ENCODE measurements at places on chromosomes 3 and 15.

DNA sequence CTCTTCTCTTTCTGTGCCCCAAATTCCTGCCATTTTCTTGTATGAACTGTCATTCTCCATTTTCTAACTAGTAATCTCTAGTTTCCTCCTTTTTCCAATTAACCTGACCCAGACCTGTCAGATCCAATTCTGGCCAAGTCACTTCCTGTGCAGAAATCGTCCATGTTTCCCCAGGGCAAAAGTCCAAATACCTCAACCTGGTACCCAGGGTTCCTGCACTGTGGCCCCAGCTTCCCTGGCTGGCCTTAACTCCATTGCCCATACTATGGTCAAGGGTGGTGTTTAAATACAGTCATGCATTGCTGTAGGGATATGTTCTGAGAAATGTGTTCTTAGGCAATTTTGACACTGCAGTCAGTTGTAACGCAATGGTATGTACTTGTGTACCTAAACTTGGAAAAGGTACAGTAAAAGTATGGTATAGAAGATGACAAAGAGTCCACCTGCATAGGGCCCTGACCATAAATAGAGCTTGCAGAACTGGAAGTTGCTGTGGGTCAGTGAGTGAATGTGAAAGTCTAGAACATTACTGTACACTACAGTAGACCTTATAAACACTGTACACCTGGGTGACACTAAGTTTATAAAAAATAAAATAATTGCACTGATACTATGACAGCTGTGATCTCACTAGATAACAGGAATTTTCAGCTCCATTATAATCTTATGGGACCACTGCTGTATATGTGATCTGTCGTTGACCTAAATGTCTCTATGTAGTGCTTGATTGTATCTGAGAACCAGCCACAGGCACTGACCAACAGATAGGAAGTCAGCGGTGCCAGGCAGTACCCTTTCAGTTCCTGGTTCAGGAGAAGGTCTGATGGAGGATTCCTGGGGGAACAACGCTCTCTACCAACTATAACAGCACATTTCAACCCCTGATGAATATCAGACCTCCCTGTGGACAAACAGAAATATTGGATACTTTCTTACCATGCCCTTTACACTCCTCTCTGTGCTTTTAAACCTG lies 336.1 kb upstream of the PROK2 start:
- DNase-seq, result no peak

DNA sequence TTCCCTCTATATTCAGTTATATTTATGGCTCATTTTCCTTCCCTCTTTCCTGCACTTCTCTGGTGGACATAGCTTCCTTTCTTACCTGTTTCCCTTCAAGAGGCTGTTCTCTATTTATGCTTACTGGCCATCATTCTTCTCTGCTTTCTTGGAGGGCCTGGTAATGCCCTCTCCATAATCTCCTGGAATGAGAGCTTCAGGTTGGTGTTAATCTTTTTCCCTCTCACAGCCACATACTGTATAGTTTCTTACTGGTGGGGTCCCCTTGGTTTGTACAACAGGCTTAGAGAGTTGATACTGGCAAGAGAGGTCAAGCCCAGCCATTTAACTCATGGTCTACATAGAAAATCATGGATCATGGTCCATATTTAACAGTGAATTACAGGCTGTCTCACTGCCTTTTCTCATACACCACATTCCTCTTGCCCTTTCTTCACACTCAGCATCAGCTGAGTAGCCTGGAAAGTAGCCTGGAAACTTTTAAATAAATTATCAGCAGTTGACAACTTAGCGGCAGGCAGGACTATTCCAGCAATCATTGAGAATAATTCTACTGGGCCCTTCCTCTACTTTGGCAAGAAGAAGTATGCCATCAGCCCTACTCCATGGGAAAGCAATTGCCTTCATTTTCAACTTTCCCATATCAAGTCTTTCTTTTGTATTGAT lies 38.0 kb upstream of the DPH6 start:
- no peak for DNase-seq

GRCh38 chr3:37863949-37864822 lies 2.5 kb downstream of the CTDSPL start:
- DNase-seq, result no peak

- DNase-seq, result no peak
Observed at GRCh38 chr3:58242340-58242739, 4.7 kb downstream of the ABHD6 start.

DNA sequence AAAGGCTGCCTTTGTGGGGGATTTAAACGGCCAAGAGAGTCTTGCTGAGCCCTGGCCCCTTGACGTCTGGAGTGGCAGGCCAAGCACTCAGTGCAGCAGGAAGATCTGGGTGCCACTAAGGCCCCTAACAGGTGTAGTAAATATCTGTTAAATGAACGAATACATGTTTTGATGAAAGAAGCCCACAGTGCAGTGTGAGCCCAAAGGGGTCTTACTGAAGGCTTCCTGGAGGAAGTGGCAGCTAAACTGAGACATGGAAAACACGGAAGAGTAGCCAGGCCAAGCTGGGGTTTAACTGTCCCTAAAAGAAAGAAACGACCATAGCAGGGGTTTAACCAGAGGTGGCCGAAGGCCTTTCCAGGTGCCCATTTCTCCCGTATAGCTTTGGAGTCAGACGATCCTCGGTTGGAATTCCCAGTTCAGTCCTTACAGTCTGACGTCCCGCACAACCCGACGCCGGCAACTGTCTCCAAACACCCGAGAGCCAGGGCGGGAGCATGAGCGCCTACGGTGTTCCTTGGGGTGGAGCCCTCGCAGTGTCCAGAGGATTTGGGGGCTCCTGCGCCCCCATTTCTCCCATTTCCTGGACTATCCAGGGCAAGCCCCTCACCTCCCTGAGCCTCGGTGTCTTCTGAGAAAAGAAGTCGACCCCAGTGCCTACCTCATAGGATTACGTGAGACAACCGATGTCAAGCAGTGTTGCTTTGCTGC lies 910 bp upstream of the ABHD6 start:
- DNase-seq, result no peak

GRCh38 chr3:9241956-9242355 lies 7.5 kb downstream of the SRGAP3 start:
- DNase-seq, result no peak

- no peak for DNase-seq
Observed at GRCh38 chr3:56424885-56425284, 43.4 kb downstream of the ERC2 start.

- DNase-seq, result no peak
Observed at GRCh38 chr3:47398228-47398627, 17.4 kb downstream of the PTPN23 start.

DNA sequence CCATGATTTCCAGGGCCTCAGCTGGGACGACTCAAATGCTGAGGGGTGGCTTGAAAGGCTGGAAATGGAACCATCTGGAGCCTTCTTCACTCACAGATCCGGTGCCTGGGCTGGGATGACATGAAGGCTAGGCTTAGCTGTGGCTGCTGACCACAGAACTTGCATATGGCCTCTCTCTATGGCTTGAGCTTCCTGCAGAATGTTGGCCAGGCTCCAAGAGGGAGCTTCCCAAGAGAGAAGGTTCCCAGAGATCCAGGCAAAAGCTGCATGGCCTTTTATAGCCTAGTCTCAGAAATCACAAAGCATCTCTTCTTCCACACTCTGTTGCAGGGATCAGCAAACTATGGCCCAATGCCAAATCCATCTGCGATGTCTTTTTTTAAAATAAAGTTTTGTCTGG lies 44.8 kb downstream of the GATM start:
- no peak for DNase-seq

GRCh38 chr3:31312400-31312799 lies 220.3 kb upstream of the STT3B start:
- DNase-seq, result no peak

GRCh38 chr3:119746423-119746822 lies 35.5 kb upstream of the NR1I2 start:
- no peak for DNase-seq

DNA sequence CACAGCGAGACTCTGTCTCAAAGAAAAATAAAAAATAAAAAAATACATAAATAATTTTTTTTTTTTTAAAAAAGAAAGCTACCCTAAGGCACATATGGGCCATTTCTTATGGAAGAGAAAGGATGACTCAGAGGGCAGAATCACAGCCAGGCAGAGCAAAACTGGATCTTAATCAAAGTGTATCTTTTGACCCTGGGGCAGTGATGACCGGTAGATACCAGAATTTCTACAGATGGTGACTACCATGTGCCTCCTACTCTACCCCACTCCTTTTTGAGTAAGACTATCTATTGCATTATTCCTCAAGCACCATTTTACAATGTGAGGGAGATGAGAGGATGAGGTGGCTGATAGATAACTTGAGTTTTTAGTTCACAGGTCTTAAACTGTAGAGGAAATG lies 26.0 kb downstream of the TARS3 start:
- no peak for DNase-seq

DNA sequence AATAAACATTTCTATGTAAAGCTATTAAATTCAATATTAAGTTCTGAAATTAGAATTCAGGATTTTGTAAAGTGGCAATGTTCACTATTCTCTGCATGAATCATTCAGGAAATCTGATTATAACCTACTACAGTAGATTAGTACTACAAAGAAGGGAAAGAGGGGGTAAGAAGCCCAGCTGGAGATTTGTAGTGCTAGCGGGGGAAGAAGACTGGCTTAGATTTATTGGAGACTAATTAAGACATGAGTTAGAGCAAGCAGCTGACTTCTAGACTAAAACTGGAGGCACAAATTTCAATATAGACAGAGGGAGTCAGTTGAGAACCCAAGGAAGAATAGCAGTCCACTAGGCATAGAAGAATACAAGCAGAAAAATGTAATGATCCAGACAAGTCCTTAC lies 55.8 kb upstream of the SETMAR start:
- no peak for DNase-seq

All from T follicular helper cell (primary cell).